ENCODE measurements at places on chromosomes 2 and 18. TPM values are rescaled to one million over a fixed set of nuclear protein-coding genes. Genes with fewer than 3 reads are reported as not detected.

DNA sequence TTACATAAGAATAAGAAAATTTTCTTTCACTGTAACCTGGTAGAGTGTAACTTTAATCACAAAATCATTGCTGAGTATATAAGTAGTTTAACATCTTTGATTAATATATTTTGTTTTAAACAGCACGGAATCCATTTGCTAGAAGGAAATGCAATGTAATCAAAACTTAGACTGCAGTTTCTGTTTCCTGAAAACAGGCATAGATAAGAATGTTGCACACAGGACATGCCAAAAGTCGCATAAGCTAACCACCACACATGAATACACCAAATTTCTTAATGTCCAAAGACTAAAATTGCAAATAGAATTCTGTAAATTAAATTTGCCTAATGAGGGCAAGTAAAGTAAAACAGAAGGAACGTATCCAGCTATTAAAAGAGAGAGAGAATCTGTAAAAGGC is 51.0 kb upstream of the SERPINB2 start:
- no peak for DNase-seq

CYP26B1 gene
- 1.7 TPM for total RNA-seq

GRCh38 chr2:96501471-96501874 is 3.7 kb downstream of the NEURL3 start:
- DNase-seq: no peak

DNA sequence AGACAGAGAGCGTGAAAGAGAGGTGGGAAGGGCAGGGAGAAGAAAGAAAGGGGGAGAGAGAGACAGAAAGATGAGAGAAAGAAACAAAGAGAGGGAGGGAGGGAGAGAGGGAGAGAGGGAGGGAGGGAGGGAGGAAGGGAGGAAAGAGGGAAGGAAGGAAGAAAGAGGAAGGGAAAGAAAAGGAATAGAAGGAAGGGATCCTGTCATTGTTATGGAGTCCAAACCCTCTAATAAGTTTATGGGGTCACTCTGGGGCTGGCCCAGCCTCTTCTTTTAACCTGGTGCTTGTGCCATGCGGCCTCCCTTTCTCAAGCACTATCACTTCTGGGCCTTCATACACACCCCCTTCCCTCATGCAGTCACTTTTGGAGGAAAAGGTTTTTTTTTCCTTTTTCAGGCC is 58.5 kb downstream of the FAM161A start:
- DNase-seq: no peak

- no peak for DNase-seq
These were observed 38.5 kb upstream of the GALNT14 start for GRCh38 chr2:31176742-31177141.

GRCh38 chr2:86358957-86359356 is 21.5 kb upstream of the REEP1 start:
- no peak for DNase-seq
